ENCODE measurements at places on chromosomes 16 and 17. TPM values are rescaled to one million over a fixed set of nuclear protein-coding genes. Genes with fewer than 3 reads are reported as not detected.

Gene ABCC11
- not detected for total RNA-seq

Gene OGFOD1
- total RNA-seq, result 19.9 TPM

Gene UNK
- 33.4 TPM for total RNA-seq

Gene ARL5C
- not detected for total RNA-seq

Gene KCNJ2
- not detected for total RNA-seq

Gene SLC7A6
- 148 TPM for total RNA-seq

Gene MYH8
- total RNA-seq, result not detected

Gene FA2H
- total RNA-seq, result 0.73 TPM

Gene CEMP1
- total RNA-seq, result 0.23 TPM

Gene ALOX15B
- total RNA-seq, result not detected

Gene KRT9
- total RNA-seq, result not detected

Gene PTGES3L
- 2.3 TPM for total RNA-seq

Gene GALR2
- total RNA-seq, result 0.96 TPM

Gene SMTNL2
- not detected for total RNA-seq

Gene GJC1
- not detected for total RNA-seq

Gene TMEM106A
- total RNA-seq, result 7.0 TPM

Gene NF1
- 24.0 TPM for total RNA-seq

Gene HOXB8
- not detected for total RNA-seq

Gene CD300A
- total RNA-seq, result 2.4 TPM

Gene KRT33A
- total RNA-seq, result not detected

Gene ABCA10
- 1.2 TPM for total RNA-seq

Gene TSR1
- 35.4 TPM for total RNA-seq

Gene CCL8
- not detected for total RNA-seq
